ENCODE measurements at places on chromosomes 6 and 20. TPM values are rescaled to one million over a fixed set of nuclear protein-coding genes. Genes with fewer than 3 reads are reported as not detected.
A peak's percentile ranks its signal among the peaks of the same experiment; 100 is the strongest.

CCM2L gene
- not detected for total RNA-seq

DNA sequence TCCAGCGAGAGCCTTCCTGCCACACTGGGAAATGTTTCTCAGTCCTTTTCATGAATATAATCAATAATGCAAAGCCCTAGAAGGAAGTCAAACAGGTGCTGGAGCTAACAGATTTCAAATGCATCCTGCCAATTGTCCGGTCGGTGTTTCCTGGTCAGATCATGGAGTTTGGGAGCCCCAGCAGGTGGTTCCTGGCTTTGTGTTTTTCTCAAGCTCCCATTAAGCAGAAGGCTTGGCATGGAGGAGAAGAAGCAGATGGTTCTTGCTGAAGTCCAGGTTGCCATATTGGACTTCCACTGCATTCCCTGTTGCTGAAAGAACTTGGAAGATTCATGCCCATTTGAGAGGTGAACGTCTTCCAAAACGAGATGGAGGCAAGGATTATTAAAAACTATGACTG lies 68.6 kb downstream of the GFOD1 start:
- no peak for DNase-seq

- DNase-seq, result no peak
Measured at GRCh38 chr6:160344271-160344670, 3.9 kb upstream of the SLC22A3 start.

LY6G6C gene
- total RNA-seq, result not detected

SUMO4 gene
- total RNA-seq, result 1.4 TPM

DNA sequence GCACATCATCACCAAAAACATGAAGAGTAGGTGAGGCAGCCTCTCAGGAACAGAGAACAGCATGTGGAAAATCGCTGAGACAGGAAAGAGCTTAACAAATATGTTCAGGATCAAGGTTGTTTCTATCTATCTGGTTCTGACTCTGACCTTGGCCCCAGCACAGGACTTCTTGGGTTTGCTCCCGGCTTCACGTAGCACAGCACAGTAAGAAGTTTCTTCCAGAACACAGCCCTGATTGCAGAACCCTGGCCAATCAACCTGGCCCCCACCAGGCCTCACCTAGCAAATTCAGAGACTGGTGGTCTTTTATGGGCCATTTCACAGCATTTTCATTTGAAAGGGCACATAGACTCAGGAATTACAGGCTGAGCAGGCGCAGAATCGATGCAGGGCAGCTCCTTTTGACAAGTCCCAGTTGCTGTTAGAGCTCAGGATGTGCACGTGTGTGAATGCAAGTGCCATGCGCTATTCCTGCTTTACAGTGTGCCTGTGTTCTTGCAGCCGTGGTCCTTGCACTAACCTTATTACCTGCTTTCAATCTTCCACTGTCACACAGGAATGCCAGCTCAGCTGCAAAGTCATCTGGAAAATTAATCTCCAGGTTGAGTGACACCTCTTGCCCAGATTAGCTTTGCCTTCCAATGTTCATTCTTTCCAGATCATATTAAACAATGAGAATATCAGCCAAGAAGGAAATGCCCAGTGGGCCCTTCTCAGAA lies 100.5 kb upstream of the SLC2A12 start:
- no peak for DNase-seq

EYA2 gene
- total RNA-seq, result 0.35 TPM

DNA sequence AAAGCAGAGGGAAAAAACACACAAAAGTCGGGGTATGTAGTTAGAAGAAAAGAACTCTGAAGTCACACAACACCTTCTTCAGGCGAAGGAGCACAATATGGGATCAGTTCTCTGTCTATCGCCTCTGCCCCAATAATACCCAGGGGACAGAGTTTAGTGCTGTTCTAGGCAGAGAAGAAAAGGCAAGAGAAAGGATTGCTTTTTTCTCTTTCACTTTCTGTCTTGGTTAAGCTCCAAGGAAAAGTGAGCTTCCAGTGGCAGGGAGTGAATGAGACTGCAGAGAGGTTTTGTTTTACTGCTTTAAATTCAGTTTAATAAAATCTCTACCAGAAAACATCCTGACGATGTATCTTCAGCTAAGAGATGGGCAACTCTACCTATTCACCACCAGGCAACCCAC lies 86.6 kb upstream of the STXBP5 start:
- no peak for DNase-seq

KIF25 gene
- not detected for total RNA-seq

DNA sequence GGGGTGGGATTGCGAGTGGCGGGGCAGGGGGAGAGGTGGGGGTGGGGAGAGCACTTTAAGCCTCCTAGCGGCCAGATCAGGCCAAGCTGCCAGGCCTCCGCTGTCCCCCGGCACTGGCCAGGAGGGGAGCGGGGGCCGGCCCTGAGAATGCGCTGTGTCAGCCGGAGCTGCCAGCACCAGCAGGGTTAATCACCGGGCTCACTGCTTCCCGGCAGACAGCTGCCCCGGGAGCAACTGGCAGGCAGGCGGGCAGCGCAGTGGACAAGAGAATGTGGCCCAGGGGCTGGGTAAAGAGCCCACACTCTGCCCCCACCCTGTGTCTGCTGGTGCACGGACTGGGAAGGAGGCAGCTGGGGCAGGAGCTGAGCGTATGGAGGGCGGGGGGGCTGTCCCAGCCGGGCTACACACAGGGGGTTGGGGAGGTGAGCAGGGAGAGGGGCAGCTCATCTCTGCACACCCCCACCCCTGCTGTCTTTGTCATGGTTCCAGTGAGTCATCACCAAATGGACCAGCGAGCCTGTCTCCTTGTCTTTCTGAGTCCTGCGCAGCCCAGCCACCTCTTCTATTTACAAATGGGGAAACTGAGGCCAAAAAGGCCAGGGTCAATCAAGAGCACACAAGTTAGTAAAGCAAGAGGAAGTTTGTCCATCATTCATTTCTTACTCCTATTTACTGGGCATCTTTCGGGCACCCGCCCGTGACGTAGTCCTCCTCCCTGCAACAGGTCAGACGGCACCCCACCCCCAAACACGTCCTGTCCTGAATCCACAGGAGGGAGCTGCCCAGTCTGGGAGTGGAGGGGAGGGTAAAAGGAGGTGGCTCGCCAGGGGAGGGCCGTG lies 2.1 kb upstream of the LAMA5 start:
- peak; percentile 62 for DNase-seq

GRCh38 chr20:43176726-43177125 lies 13.0 kb downstream of the PTPRT start:
- DNase-seq, result no peak

- no peak for DNase-seq
Measured at GRCh38 chr6:21334651-21335050, 258.9 kb upstream of the SOX4 start.

- DNase-seq, result no peak
Measured at GRCh38 chr6:89862273-89862672, 32.0 kb upstream of the GJA10 start.

DNA sequence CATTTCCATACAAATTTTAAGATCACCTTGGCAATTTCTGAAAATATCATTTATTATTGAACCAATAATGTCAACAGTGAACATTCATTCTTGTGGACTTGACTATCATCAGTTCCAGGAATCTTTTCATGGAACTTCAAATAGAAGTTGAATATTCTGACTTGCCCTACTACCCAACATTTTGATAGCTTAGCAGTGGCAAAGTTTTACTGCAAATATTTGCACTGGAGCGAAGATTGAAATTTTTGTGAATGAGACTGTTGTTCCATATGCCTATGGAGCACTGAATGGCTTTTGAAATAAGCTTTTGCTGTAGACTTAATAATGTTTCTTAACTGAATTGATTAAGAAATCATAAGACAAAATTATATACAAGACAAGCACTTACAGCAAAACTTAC lies 23.6 kb downstream of the BEND6 start:
- no peak for DNase-seq

CDC25B gene
- total RNA-seq, result 75.0 TPM

SLC22A7 gene
- total RNA-seq, result not detected

MRS2 gene
- 56.7 TPM for total RNA-seq

DNA sequence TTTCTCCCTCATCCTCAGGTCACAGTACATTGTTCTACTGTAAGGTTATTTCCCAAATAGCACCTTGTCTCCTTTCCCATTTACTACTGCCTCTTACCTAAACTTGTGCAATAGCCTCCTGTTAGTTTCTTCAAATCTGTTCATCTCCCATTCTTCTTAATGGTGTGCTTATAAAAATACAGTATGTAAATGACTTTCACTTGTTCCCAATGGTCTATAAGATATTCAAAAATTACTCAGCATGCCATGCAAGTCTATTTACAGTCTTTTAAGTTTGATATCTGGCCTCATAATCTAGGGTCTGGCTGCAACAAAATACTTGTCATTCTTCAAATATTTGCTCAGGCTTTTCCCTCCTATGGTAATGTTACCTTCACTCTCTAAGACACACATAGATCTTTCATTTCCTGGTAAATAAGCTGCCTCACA lies 31.5 kb upstream of the RHAG start:
- DNase-seq, result no peak

DNA sequence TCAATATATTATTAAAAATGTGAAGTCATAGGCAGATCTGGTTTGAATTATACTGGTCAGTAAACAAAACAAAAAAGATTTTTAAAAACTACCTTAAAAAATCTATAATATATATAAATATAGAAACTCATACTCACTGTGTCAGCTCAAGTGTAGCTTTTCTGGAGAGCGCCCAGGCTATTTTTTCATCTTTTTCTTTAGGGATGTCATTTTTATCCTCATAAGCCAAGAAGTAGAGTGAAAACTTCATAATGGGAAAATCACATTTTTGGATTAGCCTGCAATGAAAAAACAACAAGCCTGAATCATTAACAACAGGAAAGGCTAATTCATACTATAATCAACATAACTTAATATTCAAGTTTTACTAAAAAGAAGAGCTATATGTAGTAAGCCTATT lies 18.7 kb downstream of the GLO1 start:
- DNase-seq, result no peak

GRCh38 chr20:2524709-2525506 lies 11.5 kb upstream of the TMC2 start:
- no peak for DNase-seq

LSM14B gene
- total RNA-seq, result 76.9 TPM

DNA sequence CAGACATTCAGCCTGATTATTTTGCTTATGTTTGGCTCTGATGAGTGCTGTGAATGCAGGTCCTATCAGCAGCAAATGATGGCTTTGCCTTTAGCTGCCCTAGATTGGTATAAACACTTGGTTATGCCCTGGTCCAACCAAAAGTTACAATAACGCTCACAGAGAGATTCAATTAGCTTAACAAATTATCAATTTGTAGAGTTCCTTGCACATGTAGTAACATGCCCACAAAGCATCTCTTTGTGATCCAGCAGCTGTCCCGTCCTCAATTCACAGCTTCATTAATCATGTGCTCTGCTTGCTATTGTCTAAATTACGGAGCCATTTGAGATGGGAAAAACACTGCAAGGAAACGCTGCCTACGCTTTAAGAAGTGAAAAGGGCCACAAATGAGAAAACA lies 457.9 kb downstream of the HDGFL1 start:
- no peak for DNase-seq

- DNase-seq, result no peak
Measured at GRCh38 chr6:141808662-141809061, 324.1 kb upstream of the GJE1 start.

DNA sequence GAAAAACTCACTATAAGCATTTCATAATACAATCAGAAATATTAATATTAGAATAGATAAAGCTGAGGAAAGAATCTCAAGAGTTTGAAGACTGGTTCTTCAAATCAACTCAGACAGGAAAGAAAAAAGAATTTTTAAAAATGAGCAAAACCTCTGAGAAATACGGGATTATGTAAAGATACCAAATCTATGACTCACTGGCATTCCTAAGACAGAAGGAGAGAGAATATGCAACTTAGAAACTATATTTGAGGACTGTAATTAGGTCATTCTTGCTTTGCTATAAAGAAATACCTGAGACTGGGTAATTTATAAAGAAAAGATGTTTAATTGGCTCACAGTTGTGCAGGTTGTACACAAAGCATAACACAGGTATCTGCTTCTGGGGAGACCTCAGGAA lies 665.1 kb downstream of the RNF144B start:
- no peak for DNase-seq

- DNase-seq, result no peak
Measured at GRCh38 chr6:103079867-103080266, 1686.4 kb downstream of the GRIK2 start.

DNA sequence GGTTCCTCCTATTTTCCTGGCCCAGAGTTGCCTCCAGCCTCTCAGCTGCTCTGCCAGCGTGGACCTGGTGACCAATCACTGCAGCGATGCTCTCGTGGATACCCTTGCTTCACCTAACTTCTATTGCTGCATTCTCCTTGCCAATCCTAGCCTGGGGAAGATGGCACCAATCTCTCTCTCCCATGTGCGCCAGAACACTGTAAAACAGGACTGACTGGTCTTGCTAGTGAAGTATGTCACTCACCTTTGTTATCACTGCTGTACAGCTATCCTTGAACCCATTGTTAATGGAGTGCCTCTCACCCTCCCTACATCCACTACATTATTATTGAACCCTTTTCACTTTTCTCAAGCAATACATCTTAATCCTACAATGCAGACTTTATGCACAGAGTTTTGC lies 80.1 kb downstream of the LYRM4 start:
- no peak for DNase-seq

CCR6 gene
- not detected for total RNA-seq

DEFB124 gene
- total RNA-seq, result not detected

CNR1 gene
- 0.31 TPM for total RNA-seq

ADTRP gene
- total RNA-seq, result 0.54 TPM

RIN2 gene
- 9.8 TPM for total RNA-seq

Measured in Calu3 (cell line).